ENCODE measurements at places on chromosomes 1 and 21.

DNA sequence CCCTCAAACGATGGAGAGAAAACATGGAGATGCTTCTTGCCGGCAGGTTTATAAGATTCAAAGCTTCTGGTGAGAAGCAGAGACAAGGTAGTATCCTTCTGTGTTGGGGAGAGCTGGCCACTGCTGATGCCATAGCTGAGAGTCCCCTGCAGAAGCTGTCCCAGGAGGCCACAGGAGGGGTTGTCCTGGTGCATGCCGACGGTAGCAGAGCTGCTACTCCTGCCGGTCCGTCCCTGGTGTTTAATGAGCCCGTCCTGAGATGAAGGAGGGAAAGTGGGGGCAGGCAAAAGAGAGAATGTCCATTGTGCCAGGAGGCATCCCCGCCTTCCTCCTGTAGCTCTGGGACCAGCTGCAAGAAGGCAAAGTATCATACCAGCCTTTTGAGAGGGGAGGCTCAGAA is 10.4 kb upstream of the C2CD2 start:
- DNase-seq, result no peak

GRCh38 chr1:33167650-33168447 is 14.0 kb downstream of the TRIM62 start:
- no peak for DNase-seq

GRCh38 chr1:88685259-88685620 is 1.2 kb downstream of the PKN2 start:
- no peak for DNase-seq

DNA sequence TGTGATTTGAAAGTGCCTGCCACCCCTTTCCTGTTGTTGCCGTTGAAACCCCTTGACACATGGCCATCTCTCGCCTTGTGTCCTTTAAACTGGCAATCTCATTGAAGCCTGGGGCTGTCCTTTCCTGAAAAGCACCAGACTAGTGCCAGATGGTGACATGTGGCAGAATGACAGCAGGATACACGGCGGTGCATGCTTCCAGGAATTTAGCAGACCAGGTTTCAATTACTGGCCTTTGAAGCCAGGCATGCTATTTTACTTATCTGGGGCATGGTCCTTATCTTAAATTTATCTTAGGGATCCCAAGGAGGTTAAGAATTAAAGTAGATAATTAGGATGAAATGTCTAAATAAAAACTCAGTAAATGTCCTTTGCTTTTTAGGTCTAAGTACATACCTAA is 15.2 kb downstream of the PLPPR4 start:
- no peak for DNase-seq

- no peak for DNase-seq
Measured at GRCh38 chr1:34359411-34359810, 182.7 kb downstream of the C1orf94 start.

GRCh38 chr1:41109310-41110197 is 88.0 kb upstream of the SLFNL1 start:
- no peak for DNase-seq

GRCh38 chr1:244969355-244970235 is 105.3 kb upstream of the HNRNPU start:
- peak; percentile 35 for DNase-seq

GRCh38 chr1:116496898-116497297 is 73.9 kb downstream of the CD58 start:
- no peak for DNase-seq

- no peak for DNase-seq
Measured at GRCh38 chr1:68173936-68174737, 58.2 kb downstream of the WLS start.

- DNase-seq, result no peak
Measured at GRCh38 chr1:206833106-206833680, 32.2 kb upstream of the IL20 start.

GRCh38 chr1:184672013-184672726 is 82.5 kb downstream of the EDEM3 start:
- no peak for DNase-seq

- no peak for DNase-seq
Measured at GRCh38 chr1:220990427-220991339, 111.4 kb downstream of the HLX start.

DNA sequence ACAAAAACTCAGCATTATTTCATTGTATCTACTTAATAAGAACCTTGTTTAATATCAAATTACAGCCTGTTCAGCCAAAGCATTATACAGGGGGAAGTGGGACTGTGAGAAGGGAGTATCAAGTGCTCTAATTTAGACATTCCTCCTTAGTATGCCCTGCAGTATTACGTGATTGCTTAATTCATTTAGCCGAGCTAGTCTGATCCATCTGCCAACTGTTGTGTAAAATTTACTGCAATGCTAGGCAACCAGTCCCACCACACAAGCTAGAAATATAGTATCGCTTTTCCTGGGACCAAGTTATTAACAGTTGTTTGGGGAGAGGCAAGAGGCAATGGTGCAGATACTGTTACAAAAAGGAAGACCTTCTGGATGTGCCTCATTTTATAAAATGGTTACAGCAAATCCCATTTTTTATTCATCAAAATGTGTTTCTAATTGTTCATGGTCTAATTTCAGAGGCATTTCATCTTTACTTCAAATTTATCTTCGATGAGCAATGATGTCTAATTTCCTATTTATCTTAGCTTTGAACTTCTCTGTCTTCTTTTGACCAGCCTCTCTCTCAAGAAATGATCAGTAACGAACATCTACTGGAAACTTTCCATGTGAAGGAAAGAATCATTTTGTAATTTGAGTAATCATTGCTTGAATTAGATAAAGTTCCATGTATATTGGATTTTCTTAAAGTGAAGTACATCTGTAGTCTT is 283.3 kb downstream of the DUSP10 start:
- no peak for DNase-seq

- DNase-seq, result no peak
Measured at GRCh38 chr1:235503403-235504121, 690 bp downstream of the B3GALNT2 start.

GRCh38 chr1:32743380-32744070 is 41.0 kb upstream of the SYNC start:
- no peak for DNase-seq

- DNase-seq, result no peak
Measured at GRCh38 chr1:46298387-46298786, 5.0 kb downstream of the LRRC41 start.

GRCh38 chr1:119791377-119791776 is 19.9 kb downstream of the REG4 start:
- DNase-seq, result no peak

- DNase-seq, result no peak
Measured at GRCh38 chr1:172121081-172121717, 279.9 kb downstream of the DNM3 start.

- no peak for DNase-seq
Measured at GRCh38 chr1:78728359-78728758, 78.7 kb downstream of the IFI44 start.

- no peak for DNase-seq
Measured at GRCh38 chr1:214493126-214493796, 58.1 kb downstream of the PTPN14 start.

DNA sequence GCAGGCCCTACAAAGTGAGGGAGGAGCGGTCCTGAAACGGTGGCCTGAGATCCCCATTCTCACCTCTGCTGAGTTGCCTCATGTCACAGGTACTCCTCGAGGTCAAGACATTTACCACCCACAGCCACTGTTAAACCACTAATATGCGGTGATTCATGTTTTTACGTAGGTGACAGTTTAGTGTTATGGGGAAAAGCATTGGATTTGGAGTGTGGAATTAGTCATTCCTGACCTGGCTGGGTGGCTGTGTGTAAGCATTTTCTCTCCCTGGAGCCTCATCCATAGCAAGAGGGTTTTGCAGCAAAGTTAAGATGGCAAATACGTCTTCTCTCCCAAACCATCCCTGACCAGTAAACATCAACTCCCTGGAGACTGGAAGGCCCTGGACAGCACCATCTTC is 57.8 kb upstream of the KCNJ6 start:
- no peak for DNase-seq

- DNase-seq, result no peak
Measured at GRCh38 chr1:173314656-173315055, 107.5 kb upstream of the TNFSF4 start.

GRCh38 chr1:89041119-89041641 is 18.5 kb upstream of the GBP3 start:
- no peak for DNase-seq

DNA sequence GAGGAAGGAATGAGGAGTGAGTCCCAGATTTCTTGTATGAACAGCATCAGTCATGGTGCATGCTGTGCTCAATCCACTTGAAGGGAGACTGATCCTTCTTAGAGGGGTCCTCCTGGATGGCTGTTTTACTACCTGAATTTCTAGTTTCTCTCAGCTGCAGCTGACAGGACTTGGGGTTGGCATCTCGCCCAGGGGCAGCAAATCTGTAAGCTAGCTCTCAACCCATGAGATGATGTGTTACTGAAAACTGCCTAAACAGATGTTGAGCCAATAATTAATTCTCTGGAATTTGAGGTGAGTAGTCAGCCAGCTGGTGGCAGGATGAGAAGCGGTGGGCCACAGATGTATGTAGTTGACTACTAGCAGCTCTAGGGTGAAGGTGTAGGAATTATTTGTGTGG is 19.6 kb downstream of the BACH1 start:
- no peak for DNase-seq

DNA sequence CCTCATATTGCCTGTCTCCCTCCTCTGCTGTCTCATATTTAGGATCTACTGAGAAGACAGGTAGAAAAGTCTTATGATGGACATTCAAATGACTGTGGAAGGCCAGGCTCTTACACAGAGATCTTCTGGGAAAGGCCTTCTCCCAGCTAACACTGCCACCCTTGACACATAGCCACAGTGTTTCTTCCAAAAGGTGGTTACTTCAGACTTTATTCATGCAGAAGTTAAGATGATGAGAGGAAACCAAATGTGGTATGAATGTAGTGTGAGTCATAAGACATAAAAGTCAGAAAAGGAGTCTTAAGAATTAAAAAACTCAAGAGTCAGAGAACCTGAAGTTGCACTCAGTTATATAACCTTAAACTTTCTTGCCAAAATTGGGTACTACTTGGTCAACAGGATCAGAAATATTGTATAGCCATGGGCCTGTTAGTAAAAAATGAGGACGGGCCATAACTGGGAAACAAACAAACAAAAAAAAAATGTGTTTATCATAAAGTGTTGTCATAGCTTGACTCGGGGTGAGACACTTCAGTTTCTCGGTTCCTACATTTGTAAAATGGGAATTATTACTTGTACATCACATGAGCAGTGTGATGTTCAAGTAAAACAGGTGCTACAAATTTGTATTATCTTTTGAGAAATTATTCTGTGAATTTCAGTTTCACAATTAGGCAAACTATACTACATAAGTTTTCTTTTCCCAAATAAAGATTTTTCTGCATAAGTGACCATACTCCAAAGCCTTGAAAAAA is 1.2 kb upstream of the DENND1B start:
- DNase-seq, result no peak

- DNase-seq, result no peak
Measured at GRCh38 chr1:85243372-85243771, 16.1 kb downstream of the C1orf52 start.

- DNase-seq, result no peak
Measured at GRCh38 chr1:7745783-7746182, 25.3 kb upstream of the VAMP3 start.

All from stimulated activated CD8-positive, alpha-beta memory T cell treated with anti-CD3 and anti-CD28 coated beads, Interleukin-12 subunit alpha, Interleukin-12 subunit beta, amount 100 ng/mL, for 4 hours (primary cell).